ENCODE measurements at places on chromosomes 4 and X.

GRCh38 chrX:57771689-57772088 is 91.6 kb upstream of the NLRP2B start:
- DNase-seq, result no peak

GRCh38 chrX:152897222-152898131 is at the start of gene ZNF185:
Gene ZNF185 (plus strand): TSS chrX:152898067. CDS start chrX:152914490, 16,423 bp downstream.
- DNase-seq, result no peak

DNA sequence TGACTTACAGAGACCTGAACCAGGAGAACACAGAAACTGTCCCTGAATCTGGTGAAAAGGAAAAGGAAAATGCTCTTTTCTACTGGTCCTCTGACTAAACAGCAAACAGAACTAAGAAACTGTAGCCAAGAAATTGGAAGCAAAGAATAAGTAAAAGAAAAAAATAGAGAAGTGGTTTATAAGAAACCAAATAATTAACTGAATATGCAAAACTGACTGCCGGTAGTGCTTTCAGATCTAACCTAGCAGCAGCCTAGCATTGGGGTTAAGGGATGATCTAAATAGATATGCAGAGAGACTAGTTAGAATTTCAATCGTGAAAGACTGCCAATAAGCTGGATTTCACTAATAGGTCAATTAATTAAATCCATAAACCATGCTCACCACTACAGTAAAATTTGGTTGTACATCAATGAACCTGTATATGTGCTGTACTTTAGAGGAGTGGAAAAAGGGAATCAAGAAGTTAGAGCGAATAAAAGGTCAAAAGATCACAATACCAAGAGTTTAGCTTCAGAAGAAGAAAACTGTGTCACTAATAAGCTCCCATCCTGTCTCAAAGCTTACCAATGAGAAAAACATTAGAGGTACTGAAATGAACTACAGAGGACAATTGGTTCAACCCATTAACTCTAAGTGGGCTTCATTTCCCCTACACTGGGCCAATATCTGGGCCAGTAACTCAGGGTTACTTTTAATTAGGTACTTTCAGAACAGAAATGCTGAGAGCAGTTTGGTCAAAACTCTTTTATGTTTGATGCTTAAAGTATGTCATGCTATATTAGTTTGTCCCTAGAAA is 53.6 kb downstream of the KLHL13 start:
- no peak for DNase-seq

- DNase-seq, result no peak
Measured at GRCh38 chr4:10619855-10620254, 64.7 kb downstream of the CLNK start.

- DNase-seq, result no peak
Measured at GRCh38 chrX:150167482-150168324, 195.4 kb upstream of the MAMLD1 start.

DNA sequence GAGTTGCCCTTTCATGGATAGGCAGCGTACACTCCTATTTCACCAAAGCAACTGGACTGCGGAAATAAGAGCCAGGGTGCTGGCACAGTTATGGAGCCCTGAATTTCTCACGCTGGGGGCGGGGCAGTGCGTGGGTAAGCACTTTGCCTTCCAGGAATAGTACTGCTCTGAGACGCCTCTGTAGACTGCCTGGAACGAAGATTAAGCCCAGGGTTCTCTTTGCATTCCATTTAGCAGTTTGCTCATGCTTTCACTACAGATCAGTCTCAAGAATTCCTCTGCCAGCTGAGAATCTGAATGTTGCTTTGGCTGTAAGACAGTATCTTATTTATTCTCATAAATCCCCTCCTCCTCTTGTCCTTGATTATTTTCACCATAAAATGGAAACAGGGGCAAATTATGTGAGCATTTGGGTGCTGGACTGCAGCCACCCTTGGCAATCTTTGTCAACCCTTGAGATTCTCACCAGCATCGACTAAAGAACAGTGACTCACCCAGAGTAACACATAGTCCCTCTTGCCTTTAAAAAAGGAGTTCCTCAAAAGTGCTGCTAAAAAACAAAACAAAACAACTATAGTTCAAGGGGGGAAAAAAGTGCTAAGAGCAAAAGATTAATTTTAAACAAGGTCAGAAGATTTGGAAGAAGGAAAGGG is 88.9 kb upstream of the CITED1 start:
- no peak for DNase-seq

- DNase-seq, result no peak
Measured at GRCh38 chr4:7741946-7742806, 197.5 kb downstream of the AFAP1 start.

DNA sequence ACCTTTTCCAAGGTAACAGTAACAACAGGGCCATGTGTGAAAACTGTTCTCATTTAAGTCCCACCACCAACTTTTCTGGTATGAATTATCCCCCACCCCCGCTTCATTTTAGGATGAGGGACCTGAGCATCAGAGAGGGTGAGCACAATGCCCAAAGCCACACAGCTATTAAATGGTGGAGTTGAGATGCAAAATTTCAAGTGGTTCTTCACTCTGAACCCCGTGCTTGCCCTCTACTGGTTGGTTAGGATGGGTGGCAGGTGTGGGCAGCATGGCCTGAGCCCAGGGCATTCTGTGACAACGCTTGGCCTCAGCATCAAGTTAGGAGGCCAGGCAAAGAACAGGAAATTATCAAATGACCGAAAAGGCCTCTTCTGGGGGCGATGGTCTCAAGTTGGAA is 33.5 kb downstream of the MED28 start:
- DNase-seq, result no peak

GRCh38 chrX:40459571-40460158 is 121.1 kb upstream of the ATP6AP2 start:
- DNase-seq, result no peak

DNA sequence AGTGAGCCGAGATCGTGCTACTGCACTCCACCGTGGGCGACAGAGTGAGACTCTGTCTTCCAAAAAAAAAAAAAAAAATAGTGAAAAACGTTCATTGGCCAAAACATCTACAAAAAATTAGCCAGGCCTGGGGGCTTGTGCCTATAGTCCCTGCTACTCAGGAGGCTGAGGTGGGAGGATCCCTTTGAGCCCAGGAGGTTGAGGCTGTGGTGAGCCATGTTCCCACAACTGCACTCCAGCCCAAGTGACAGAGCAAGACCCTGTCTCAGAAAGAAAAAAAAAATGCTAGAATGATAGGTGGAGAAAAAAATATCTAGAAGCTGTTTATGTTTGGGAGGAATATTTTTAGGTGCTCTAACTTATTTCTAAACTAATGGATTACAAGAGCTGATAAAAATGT is 14.9 kb downstream of the SPRY1 start:
- no peak for DNase-seq

GRCh38 chr4:123465416-123465815 is 68.8 kb downstream of the SPRY1 start:
- no peak for DNase-seq

DNA sequence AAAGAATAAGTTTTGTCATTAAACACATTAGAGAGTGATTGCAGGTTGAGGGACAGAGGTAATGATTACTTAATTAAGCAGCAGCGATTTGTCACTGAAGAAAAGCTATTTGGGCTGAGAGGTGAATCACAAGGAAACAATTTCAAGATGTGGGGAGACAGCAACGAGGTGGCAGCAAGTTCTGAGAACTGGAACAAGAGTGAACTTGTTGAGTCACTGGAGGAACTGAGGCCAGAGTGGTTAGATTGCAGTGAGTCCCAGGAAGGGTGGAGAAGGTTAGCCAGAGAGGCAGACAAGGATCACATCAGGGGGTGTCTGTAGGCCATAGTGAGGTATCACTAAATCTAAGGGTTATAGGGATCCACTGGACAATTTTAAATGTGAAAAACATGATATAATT is 57.9 kb upstream of the TMPRSS11A start:
- DNase-seq, result no peak

DNA sequence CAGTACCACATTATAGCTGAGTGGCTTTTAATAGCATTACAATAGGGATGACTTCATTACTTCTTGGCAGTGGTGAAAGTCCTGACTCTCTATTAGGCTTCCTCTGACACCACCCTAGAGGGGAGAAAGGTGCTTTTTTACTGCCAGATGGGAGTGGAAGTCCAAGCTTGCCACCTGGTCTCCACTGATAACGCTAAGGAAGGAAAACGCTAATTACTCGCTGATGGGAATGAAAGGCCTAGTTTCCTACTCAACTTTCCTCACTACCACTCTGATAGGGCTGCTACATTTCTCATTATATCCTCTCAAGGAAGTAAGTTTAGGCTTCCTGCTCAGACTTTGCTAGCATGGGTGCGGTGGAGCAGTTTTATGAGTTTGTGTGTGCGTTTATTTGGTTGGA is 62.3 kb upstream of the PAGE3 start:
- DNase-seq, result no peak

Data from activated naive CD8-positive, alpha-beta T cell treated with anti-CD3 and anti-CD28 coated beads, Interleukin-2, amount 50 U/mL, for 16 hours (primary cell).